Kidney (tissue), 22 donors: ENCODE measurements at places on chromosomes 7 and 10.

DNA sequence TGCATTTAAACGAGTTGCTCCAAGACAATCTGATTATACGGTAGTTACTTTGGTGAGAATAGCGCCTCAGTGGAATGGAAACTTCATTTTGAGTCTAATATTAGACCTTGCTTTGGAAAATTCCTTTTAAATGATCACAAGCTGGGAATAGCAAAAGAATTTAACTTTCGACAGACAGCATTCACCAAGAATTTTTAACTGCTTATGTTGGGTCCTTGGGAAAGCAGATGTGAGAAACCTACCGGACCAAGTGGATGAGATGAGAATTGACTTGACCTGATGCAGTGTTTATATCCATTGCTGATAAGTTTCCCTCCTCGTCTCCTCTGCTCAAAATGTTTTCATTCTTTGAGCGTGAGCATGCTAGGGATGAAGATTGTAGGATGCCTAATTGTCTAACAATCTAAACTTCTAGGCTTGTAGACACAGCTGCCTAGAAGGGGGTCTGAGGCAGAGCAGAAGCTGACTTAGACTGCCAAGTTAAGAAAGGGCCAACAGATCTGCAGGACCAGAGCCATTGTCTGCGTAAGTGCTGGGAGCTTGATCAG lies 126.9 kb downstream of the CNNM2 start:
- DNase-seq = no peak

DNA sequence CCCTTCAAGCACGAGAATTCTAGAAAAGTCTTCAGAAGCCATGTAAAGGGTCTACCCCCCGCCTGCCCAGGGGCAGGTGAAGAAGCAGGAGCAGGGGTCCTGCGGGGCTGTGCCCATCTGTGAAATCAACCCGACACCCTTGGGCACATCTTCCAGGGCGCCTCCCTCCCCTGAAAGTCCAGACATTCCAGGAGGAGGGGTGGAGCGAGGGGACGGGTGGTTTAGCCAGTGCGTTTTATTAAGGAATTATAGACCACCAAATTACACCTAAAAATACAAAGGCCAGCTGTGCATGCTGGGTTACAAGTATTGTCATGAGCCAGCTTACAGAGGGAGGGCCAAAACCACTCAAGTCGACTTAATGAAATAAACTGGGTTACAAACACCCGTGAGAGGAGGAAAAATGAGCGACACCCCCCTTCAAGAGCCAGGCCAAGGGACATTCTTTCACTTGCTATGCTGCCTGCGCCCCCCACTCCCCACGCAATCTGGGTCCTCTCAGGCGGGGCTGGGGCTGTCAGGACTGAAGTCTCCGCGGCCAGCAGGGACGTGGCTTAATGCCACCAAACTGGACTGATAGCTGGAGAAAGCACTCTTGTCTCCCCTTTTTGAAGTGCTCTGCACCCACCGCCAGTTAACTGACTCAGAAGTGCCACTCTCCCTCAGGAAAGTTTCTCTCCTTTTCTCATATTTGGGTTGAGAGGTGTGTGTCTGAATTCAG lies 360.3 kb downstream of the FRMD4A start:
- DNase-seq = no peak

DNA sequence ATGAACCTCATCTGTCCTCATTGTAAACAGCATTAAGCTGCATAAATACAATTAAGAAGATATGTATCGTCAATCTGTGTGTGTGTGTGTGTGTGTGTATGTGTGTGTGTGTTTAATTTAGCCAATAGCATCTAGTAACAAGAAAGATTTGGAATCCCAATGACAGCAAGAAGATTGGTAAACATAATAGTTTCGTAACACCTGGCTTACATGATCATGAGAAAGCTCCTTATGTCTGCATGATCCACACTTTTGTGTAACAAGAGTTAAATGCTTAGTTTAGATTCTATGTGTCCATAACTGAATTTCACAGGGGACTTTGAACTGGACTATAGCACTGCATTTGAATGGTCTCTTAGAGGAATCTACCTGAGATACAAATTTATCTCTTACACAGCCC lies 191.0 kb upstream of the BET1 start:
- DNase-seq = no peak

- no peak for DNase-seq
These were observed 19.7 kb downstream of the BHLHA15 start for GRCh38 chr7:98230746-98231471.

DNA sequence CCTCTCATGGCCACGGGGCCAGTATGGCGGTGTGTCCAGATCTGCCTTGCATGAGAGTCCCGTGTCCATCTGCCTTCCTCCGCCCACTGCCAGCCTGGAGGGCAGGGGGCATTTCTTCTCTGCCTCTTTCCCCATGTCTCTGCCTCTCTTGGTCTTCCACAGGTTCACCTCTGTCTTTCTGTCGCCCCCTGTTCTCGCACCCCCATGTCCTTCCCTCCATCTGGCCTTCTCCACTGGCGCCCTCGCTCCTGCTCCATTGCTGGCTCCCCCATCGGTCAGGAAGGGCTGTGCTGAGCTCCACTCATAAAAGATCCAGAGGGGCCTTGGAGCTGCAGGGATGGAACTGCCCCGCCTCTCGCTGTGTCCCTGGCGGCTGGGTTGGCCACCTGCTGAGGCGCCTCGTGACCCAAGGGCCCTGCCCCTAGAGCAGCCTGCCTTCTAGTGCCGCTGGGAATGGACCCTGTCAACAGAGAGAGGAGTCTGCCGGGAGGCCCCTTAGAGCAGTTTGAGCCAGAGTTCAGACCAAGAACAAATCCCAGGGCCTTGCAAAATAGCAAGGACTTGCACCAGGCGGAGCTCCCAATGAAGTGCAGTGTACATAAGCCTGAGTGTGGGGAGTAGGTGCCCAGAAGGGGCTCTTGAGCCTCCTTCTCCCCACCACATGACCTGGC lies 42.0 kb downstream of the GOLGA7B start:
- DNase-seq = no peak

DNA sequence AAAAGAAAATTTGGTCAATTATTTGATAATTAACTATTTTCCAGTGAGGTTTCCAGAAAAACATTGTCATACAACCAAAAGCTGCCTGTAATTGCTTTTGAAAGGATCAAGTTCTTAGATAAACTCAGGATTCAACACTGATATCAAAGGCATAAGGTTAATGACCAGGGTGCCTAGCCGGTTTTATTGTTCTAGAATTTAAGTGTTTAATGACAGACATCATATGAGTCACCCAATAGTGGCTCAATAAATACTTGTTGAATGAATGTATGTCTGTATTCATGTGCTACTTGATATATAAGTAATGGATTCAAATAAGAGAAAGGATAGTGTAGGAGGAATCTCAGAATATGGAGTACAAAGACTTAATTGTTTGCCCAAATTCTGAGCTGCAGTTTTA lies 196.1 kb upstream of the LRGUK start:
- no peak for DNase-seq
